Aorta (tissue), 5 donors: ENCODE measurements at places on chromosomes 6 and 20. TPM values are rescaled to one million over a fixed set of nuclear protein-coding genes. Genes with fewer than 3 reads are reported as not detected.

DNA sequence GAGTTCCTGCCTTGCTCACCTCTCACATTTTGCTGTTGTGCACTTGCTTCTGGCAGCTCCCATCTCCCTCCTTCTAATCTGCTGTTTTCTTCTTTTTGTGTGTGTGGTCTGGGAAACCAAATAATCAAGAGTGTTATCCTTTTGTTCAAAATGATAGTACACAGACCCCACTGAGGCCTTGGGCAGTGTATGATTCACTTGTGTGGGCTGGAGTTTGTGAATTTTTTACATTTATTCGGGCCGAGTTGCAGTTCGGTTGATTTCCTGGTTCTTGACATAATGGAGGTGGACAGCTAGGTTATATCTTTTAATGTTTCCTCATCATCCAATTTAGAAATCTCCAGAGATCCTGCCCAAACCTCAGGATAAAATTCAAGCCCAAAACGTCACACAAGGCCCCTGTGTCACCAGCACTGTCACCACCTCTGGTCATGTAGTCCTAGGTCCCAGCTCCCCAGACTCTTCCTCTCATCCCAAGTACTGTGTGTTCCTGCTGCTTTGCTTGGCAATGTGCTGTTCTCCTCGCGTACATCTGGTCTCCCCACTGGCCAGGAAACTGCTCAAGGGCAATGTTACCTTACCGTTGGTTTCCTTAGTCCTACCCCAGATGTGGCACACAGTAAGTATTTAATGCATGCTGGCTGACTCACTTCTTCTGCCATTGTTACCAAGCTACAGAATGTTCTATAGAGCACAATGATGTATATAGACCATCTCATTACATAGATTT is 55.7 kb upstream of the PHACTR2 start:
- peaks cover 5% of the 10 kb centered on the region for H3K4me1 ChIP-seq
- H3K4me3 ChIP-seq: no peak overlapping the region
- DNase-seq: no peak

GRCh38 chr20:24916412-24916811 is 32.7 kb upstream of the CST7 start:
- no peak overlapping the region for H3K4me3 ChIP-seq
- H3K36me3 ChIP-seq: no peaks in the 10 kb centered on the region
- H3K4me1 ChIP-seq: no peaks in the 10 kb centered on the region
- no peaks in the 10 kb centered on the region for H3K27me3 ChIP-seq
- no peak overlapping the region for H3K27ac ChIP-seq
- no peak for DNase-seq

DNA sequence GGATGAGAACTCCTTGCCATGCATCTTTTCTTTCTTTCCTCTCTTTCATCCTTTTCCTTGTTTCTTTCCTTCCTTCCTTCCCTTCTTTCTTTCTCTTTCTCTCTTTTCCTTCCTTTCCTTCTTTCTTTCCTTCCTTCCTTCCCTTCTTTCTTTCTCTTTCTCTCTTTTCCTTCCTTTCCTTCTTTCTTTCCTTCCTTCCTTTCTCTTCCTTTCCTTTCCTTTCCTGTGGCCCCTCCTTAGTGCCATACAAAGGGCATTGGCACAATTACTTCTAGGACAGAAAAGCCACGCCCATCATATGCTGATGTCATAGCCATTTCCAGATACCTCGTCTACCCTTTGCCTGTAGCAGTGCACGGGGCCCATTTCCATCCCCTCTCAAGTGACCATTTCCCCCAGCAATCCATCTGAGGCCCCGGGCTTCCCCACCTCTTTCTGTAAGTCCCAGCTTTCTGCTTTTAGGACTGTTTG is 2.2 kb upstream of the CENPB start:
- H3K4me1 ChIP-seq: no peaks in the 10 kb centered on the region
- no peaks in the 10 kb centered on the region for H3K27me3 ChIP-seq
- no peak overlapping the region for H3K4me3 ChIP-seq
- no peaks in the 10 kb centered on the region for H3K36me3 ChIP-seq

GRCh38 chr6:169232507-169232931 is 21.1 kb downstream of the THBS2 start:
- H3K27ac ChIP-seq: no peak overlapping the region
- H3K4me1 ChIP-seq: no peaks in the 10 kb centered on the region
- peaks cover 9% of the 10 kb centered on the region for H3K36me3 ChIP-seq
- no peak for DNase-seq
- H3K27me3 ChIP-seq: no peaks in the 10 kb centered on the region

DNA sequence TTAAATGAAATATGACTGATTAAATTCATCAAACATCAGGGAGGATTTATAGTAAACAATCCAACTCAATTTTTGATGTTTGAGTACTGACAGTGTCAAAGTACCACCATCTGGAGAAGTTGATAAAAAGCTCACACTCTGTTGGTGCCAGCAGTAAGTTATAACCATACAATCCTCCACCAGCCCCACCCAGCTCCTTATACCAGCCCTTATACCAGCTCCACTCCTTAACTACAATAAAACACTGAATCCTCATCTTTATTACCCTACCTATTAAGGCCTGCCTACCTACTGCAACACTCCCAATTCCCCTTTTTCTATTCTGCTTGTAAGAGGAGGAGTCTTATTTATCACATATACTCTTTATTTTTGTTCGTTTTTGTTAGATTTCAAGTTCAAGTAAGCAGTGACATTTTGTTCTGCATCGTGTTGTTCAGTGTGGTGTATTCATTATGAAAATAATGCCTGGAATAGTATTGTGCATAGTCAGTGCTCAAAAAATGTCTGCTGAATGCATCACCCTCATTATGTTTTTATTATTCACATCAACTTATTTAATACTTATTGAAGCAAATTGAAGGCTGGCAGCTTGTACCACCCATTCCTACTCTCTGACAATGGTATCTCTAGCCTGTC is 954.7 kb upstream of the ADGRB3 start:
- no peaks in the 10 kb centered on the region for H3K36me3 ChIP-seq
- DNase-seq: no peak
- H3K27me3 ChIP-seq: no peaks in the 10 kb centered on the region
- no peaks in the 10 kb centered on the region for H3K4me1 ChIP-seq

GRCh38 chr6:14638906-14639761 is 521.6 kb downstream of the CD83 start:
- DNase-seq: no peak
- no peak overlapping the region for H3K4me3 ChIP-seq
- no peak overlapping the region for H3K27ac ChIP-seq
- H3K4me1 ChIP-seq: no peaks in the 10 kb centered on the region
- no peaks in the 10 kb centered on the region for H3K36me3 ChIP-seq
- no peaks in the 10 kb centered on the region for H3K27me3 ChIP-seq

SIM1 gene
- polyA plus RNA-seq: not detected

RHAG gene
- not detected for polyA plus RNA-seq

CTNNBL1 gene
- 71.2 TPM for polyA plus RNA-seq

ANGPT4 gene
- polyA plus RNA-seq: not detected

SLC4A11 gene
- polyA plus RNA-seq: not detected

RAET1E gene
- not detected for polyA plus RNA-seq

ECT2L gene
- polyA plus RNA-seq: 2.7 TPM
